ENCODE measurements at places on chromosomes 6 and 20.

DNA sequence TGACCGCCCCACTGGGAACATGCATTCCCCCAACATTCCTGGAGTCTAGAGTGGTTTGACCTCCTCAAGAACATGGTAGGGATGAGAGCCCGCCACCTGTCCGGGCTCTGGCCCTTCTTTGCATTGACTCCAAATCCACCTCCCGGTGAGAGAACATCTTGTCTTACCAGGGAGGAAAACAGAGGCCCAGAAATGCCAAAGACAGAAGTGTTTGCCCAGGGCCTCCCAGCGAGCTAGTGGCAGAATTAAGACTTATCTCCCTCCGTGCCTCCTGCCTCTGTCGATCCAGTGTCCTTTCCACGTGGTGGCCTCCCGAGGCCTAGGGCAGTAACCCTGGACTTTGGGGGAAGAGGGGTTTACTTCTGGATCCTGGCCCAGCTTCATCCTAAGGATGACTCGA lies 134.8 kb downstream of the JPH2 start:
- DNase-seq: no peak

GRCh38 chr20:16216914-16217230 lies 356.4 kb downstream of the KIF16B start:
- DNase-seq: no peak

- DNase-seq: no peak
Measured at GRCh38 chr6:163671355-163671754, 256.8 kb downstream of the QKI start.

DNA sequence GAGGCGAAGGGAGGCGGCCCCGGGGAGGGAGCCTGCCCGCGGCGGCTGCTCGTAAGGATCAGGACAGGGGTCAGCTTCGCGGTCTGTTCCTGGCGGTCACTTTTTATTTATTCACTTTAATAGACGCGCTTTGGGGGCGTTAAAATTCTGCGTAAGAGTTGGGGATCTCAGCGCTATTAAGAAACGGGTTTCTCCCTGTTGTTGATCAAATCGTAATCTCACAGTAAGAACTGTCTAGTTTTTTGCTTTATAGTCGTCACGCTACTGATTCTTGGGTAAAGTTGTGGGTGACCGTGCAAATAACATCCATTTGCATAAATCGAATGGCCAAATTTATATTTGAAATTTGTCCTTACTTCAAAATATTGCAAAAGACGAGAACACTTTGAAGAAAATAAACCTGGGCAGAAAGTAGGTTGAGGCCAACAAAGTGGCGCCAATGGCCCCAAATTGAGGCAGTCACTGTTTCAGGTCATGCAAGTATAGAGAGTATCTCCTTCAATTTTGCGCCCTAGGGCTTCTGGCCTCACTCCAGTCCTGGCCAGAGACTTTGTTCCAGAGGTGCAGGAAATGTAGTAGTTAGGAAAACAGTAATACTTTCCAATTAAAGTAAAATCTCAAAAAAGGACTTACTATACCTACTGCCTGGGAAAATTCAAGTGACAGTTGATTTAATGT lies 963 bp upstream of the RMND1 start:
- DNase-seq: no peak

DNA sequence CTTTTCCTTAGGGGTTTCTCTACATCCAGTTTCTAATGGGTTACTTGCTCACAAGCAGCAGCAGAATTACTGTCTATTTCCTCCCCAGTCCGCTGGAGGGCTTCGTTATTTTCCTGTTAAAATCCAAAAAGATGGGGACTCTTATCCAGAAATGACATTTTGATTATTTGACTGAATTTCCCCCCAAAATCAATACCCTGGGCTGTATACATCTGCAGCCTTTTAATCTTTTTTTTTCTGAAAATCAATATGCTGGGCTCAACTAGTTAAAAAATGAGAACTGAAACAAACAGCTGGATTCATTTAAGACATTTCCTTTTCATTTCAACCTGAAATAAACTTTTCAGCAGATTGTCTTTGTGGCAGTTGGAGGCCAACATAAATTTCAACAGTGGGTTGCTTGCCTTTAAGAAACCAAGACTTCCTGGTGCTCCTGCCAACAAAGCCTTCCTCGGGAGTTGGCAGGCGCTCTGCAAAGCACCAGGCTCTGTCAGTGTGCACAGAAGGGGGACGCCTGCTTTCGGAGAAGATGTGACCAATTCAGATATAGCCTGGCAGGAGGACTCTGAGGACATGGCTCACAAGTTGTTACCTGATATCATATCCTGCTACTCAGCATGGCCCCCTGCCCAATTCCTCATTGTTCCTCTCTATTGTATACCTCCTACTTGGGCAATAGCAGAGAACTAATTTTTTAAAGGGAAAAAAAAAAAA lies 204.7 kb upstream of the ARG1 start:
- no peak for DNase-seq

DNA sequence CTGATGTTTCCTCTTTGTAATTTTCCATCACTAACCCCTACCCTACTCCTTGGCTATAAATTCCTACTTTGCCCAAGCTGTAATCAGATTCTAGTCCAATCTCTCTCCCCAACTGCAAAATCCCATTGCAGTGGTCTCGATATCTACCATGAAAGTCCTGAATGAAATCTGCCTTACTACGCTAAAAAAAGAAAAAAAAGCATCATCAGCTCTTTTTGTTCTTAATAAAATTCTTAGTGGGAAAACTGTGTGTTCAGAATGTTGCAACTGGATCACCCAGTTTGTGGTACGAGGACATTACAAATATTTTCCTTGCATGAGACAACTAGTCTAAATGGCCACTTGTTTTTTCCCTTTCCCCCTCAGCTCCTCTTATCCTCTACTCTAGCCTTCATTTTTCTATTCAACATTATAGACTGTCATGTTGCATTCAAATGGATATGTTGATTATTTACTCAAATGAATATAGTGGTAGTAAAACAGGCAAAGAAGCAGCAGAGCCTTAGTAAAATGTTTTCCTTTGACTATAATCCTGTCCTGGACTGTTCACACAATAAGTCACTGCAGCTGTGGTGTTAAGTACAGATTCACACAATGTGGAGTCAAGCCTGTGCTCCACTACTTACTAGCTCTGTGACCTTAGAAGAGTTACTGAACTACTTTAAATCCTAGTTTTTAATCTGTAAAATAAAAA lies 527.1 kb upstream of the MARCKS start:
- DNase-seq: no peak

DNA sequence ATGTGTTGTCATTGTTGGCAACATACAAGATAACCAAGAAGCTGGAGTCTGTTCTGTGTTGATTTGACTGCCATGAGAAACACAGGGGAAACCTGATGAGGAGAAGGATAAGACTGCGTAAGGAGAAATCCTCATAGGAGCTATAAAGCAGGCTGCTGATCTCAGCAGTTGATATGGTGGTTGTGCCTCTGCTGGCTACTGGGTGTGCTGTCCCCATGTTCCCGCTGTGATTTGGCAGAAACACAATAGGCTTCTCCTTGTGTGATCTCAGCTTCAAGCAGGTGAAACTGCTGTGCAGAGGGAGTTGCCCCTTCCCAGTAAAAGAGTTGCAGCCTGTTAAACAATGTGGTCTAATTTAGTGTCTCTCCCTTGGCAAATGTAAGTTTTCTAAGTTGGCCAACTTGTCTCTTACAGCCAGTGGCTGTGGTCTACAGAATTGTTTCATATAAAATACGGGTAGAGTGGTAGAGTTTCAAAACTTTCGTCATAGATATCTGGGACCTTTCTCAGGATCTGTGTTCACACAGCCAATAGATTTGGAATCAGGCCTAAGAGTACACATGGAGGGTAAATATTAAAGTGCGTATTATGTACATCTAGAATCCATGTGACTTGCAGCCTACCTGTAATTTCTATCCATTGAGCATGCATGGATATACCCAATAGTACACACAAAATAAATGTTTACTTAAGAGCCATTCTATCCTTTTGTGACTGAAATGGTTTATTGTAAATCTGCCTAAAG lies 78.4 kb downstream of the RNF144B start:
- no peak for DNase-seq

GRCh38 chr6:2190661-2191389 lies 54.6 kb downstream of the GMDS start:
- DNase-seq: no peak

DNA sequence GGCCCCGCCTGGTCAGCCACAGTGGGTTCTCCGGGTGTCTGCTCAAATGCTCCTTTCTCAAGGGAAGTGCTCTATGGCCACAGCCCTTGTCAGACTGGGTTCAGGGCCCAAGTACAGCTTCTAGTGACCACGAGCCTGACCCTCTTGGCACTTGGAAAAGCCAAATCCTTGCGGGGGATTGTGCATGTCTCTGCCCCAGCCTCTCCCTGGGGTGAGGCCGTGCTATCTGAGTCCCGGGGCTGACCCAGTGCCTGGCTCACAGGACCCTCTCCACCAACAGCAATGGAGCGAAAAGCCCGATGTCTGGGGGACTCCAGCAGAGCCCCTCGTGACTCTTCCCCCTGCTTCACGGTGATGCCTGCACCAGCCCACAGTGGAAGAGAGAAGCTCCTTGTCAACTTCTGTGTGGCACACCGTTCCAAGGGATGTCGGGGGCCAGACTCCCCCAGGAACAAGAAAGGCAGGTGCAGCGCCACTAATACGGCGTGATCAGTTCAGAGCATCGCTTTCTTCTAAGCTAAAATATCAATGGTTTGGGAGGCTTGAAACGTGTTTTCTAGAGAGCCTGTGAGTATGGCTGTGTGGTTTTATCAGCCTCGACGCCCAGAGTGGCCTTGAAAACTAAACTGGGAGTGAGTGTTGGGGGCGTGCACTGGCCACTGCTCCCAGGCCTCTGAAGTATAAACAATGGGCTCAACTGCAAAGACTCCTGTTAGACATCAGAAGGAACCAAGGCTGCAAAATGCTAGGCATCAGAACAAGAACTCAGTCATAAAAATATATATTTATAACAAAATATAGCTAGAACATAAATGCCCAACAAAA lies 51.9 kb downstream of the DLL1 start:
- no peak for DNase-seq

- DNase-seq: no peak
Measured at GRCh38 chr20:7189231-7189630, 421.7 kb downstream of the BMP2 start.

GRCh38 chr6:36973190-36973589 lies 12.8 kb downstream of the MTCH1 start:
- no peak for DNase-seq

- no peak for DNase-seq
Measured at GRCh38 chr6:87925373-87926060, 122.1 kb upstream of the SPACA1 start.

- DNase-seq: no peak
Measured at GRCh38 chr6:132910759-132911158, 96.4 kb downstream of the RPS12 start.

- no peak for DNase-seq
Measured at GRCh38 chr6:14860774-14861173, 385.1 kb upstream of the JARID2 start.

DNA sequence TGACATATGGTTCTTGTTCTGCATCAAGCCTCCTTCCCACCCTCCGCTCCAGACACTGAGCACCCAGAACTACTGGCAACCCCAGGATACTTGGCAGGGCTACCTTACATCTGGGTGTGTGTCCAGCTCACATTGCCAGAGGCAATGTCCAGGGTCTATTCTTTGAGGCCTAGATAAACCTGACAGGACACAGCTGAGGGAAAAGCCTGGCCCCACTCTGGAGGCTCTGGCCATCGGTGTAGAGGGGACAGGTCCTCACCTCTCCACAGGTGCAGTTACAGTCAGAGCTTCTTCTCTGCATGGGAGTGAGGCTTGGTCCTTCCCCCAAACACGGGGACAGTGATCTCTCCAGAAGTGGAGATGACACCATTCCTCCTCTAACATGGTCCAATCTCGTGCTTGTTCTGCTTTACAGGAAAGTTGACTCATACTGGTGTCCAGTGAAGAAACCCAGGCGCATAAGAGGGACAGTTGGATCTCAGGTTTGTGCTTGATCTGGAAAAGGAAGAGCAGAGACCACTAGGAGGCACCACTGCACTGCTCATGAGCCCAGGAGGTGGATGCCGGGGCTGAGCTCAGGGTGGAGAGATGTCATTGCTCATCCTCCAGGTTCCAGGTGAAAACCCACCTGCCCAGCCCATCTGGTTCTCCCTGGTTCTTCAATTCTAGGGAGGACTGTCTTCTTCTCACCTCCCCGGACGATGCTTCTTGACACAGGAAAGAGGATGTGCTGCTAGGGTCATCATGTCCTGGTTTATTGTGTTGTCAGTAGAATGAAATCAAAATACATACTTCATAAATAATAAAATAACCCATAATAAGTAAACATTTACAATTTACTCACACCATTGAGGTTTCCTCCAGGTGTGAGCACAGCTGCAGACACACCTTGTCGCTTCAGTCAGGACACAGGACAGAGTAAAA lies 14.7 kb downstream of the HLA-F start:
- DNase-seq: no peak

DNA sequence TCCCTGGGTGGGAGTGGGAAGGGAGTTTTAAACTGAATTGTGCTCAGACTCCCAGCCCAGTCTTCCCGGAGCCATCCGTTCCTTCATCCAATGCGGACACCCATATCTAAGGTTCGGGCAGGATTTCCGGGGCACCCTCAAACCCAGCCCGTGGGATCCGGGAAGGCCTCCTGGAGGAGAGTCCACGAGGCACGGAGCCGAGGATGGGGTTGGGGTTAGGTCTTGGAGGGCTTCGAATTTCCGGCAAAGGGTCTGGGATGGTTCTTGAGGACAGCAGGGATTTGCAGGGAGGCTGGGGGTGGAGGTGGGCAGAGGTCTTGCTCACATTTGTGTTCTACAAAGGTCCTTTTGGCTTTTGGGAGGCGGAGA lies 49.5 kb upstream of the SLC32A1 start:
- DNase-seq: no peak

GRCh38 chr20:36805396-36805795 lies 31.8 kb upstream of the DSN1 start:
- DNase-seq: no peak

GRCh38 chr6:82178759-82179112 lies 68.8 kb downstream of the IBTK start:
- no peak for DNase-seq

- no peak for DNase-seq
Measured at GRCh38 chr20:8527998-8528723, 396.1 kb downstream of the PLCB1 start.

GRCh38 chr6:28586962-28587745 lies 61.5 kb downstream of the GPX5 start:
- no peak for DNase-seq

DNA sequence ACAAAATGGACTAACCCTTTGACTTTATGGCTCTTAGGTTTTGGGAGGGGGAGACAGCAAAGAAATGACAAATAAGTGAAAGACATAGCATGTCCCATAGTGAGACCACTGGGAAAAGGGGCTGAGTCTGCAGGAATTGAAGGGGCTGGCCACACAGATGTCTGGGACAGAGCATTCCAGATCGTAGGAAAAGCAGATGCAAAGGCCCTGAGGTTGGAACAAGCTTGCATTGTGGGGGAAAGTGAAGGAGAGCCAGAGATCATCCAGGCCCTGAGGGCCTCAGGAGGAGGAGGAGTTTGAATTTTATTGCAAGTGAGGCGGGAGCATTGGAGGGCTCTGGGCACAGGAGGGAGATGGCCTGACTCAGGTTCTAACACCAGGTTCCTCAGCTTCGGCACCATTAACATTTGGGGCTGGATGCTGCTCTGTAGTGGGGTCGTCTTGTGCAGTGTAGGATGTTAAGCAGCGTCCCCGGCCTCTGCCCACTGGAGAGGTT lies 97.5 kb downstream of the CEBPB start:
- DNase-seq: no peak

- no peak for DNase-seq
Measured at GRCh38 chr20:47241345-47241781, 115.1 kb downstream of the ZMYND8 start.

GRCh38 chr6:131741688-131742393 lies 31.0 kb upstream of the CTAGE9 start:
- no peak for DNase-seq

All from 8988T (cell line).